ENCODE measurements at places on chromosomes 2 and 18. TPM values are rescaled to one million over a fixed set of nuclear protein-coding genes. Genes with fewer than 3 reads are reported as not detected.
A peak's percentile ranks its signal among the peaks of the same experiment; 100 is the strongest.

GRCh38 chr2:144152817-144153271 is 367.1 kb downstream of the ZEB2 start:
- no peak overlapping the region for H3K27ac ChIP-seq
- H3K4me3 ChIP-seq = no peak overlapping the region
- H3K36me3 ChIP-seq = peaks cover 11% of the 10 kb centered on the region
- peaks cover 6% of the 10 kb centered on the region for H3K4me1 ChIP-seq
- no peaks in the 10 kb centered on the region for H3K27me3 ChIP-seq

- no peaks in the 10 kb centered on the region for H3K36me3 ChIP-seq
- H3K4me1 ChIP-seq = no peaks in the 10 kb centered on the region
- no peak overlapping the region for H3K27ac ChIP-seq
- H3K27me3 ChIP-seq = peaks cover 6% of the 10 kb centered on the region
- H3K4me3 ChIP-seq = no peak overlapping the region
These were observed 32.4 kb downstream of the SMIM21 start for GRCh38 chr18:75395137-75395536.

- H3K27ac ChIP-seq = peak overlapping the region; percentile 93
- DNase-seq = peak; percentile 25
- H3K4me1 ChIP-seq = peaks cover 47% of the 10 kb centered on the region
- H3K4me3 ChIP-seq = peak overlapping the region; percentile 97
These were observed 980 bp upstream of the PDE6D start for GRCh38 chr2:231781798-231782726.

Gene ITPRIPL1
- total RNA-seq = 44.8 TPM

Gene SLC23A3
- 1.9 TPM for total RNA-seq
